ENCODE measurements at places on chromosomes 1 and 21.

- DNase-seq = no peak
Measured at GRCh38 chr1:84152649-84153056, 8.6 kb downstream of the PRKACB start.

DNA sequence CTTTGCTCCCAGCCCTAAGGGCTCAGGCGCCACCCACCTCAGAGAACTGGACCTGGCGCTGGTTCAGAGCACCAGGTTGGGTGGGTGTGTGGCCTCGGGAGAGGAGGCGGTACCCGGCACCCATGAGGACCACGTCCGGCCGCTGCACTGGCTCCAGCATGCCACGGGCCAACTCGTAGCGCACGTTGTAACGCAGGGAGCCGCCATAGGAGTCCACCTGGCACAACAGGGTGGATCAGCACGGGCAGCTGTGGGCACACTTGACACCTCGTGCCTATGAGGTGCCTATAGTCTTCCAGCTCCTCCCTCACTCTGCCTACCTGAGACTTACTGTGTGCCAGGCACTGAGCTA, 56.5 kb downstream of the HSPG2 start:
- no peak for DNase-seq

GRCh38 chr1:212110617-212111016, 75.1 kb downstream of the DTL start:
- DNase-seq = no peak

GRCh38 chr1:211775170-211775569, 55.4 kb downstream of the LPGAT1 start:
- no peak for DNase-seq
